ENCODE measurements at places on chromosomes 2 and 18.

DNA sequence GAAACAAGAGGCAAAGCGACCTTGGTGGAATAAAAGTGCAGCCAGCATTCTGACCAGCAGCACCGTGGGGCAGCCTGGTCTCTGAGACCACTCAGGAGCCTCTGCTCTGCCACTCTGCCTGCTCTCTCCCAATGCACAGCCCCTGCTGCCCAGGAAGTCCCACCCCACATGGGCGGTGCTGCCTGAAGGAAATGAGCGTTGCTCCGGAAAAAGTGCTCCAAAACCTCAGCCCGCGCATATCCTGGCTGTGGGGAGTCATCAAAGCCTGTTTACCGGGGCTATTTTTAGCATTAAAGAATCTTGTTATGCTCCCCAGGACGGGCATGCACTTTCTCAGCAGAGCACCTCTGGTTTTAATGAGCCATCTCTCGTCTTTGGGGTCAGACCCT, 54.5 kb downstream of the EPAS1 start:
- DNase-seq = no peak

DNA sequence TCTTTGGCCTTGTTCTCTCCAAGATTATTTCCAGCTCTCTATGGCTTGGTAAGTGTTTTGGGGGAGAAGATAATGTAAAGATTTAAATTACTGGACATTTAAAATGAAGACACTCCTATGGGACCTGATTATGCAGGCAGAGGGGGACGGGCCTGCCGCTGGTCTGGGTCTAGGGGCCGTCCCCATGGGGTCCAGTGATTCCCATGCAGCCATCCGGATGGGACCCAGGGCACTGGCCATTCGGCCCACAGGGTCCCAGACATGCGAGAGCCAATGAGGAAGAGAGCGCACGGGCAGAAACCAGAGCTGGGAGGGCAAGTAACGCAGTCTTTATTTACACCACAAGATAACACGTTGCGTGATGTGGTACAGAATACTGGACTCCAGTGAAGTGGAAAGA, 200.0 kb downstream of the TWIST2 start:
- no peak for DNase-seq

DNA sequence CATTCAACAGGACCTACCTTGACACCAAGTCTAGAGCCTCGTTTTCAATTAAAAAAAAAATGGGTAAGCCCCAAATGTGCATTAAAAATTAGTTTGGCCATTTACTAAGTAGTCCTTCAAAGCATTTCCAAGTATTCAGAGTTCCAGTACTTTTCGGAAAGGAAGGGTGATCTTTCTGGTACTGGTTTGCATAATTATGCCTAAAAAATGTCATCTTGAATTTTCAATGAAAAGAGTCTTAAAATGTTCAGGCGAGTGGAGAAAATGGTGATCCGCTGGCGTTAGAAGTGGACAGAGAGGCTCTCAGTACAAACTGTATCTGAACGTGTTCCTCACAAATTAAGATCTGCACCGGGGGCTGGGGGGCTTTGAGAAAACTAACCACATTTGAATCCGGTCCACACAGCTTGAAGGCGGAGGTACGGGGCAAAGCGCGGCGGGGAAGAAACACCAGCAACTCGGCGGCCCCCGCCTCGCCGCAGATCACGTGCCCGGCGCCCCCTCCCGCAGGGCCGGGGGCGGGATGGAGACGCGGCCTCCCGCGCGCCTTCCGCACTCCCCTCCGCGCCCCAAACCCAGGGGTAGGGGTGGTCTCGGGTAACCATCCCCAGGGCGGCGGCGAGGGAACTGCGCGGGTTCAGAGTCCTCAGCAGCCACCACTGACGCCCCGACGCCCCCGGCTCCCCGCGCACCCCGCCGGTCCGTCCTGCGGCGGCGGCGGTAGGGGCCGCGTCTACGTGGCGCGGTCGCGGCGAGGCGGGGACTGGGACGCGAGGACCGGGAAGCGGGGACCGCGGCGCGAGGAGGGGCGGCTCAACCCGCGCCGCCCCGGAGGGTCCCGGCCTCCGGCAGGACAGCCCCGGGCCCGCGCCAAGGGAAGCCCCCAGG, 564 bp downstream of the LPIN2 start:
- DNase-seq = peak; percentile 70

DNA sequence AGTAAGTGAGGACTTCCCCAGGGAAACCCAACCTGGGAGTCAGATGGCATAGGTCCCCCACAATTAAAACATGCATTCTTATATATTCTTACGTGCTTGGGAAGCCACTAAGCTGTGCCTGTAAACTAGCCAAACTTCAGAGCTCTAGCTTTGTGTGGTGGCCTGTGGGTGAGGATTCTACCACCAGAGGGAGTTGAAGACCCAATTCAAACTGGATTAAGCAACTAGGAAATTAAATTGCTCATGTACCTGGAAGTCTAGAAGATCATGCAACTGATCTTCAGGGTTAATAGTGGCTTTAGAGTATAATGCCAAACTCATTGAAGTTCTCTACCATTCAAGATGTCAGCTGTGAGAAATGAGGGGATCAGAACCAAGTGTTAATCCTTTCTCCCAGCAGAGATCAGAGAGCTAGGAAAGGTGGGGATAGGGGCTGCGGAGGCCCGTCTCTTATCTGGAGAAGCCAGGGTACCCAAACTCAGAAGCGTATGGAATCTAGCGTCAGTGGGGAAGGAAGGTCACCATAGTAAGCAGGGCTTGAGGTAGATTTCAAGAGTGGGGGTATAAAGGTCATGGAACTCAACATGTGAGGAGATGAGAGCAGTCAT, 53.2 kb upstream of the CCDC85A start:
- DNase-seq = peak; percentile 67

DNA sequence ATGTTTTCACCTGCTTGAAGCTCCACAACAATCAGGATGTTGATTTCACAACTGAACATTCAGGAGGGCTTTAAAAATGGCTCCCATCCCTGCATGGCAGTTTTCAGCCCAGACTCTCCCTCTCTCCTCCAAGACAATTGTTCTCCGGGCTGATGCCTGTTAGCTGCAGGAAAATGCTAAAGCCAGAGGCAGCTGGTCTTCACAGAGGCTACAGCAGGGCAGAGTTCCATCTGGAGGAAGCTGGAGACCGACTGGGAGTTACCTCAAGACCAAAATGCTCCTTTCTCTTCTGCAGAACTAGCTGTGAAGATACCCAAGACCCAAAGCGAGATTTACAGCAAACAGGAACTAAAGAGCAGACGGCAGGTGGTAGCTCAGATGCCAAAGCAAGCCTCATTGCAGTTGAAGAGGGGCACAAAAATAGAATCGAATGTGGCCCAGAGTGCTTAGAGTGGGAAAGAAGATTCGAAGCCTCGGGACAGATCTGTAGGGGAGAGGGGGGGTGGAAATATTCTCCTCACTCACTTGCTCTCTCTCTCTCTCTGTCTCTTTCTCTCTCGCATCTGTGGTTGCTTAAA, 423.6 kb downstream of the ZNF521 start:
- no peak for DNase-seq

DNA sequence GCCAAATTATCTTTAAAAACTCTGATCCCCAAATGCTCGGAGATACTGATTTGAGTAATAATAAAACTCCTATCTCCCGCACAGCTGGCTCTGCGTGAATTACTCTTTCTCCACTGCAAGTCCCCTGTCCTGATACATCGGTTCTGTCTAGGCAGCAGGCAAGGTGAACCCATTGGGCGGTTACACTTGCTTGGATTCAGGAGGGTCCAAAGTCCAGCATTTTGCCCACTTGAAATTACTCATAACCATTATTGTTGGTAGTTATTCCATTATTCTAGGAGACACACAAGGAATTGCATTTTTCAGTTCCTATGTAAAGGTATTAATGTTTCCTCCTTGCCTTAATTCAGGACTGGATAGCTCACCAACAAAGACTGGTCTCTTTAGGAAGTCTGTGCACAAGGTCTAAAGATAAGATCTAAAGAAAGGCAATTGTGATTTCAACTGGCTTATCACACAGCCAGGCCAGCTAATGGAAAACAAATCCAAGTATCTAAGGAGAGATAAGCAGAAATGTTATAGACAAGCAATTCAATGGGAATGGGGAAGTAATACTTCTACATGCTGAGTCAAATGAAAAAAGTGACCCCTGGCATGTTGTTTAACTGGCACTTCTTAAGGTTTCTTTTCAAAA, 23.2 kb upstream of the NPC1 start:
- no peak for DNase-seq

GRCh38 chr18:35547008-35547605, 34.4 kb upstream of the GALNT1 start:
- DNase-seq = no peak
